Tibial nerve (tissue), 4 donors: ENCODE measurements at places on chromosomes 7 and 10.

- DNase-seq: no peak
These were observed 175.3 kb upstream of the TMEM229A start for GRCh38 chr7:124208173-124208572.

GRCh38 chr10:14240253-14241189 is 90.2 kb downstream of the FRMD4A start:
- no peak for DNase-seq

DNA sequence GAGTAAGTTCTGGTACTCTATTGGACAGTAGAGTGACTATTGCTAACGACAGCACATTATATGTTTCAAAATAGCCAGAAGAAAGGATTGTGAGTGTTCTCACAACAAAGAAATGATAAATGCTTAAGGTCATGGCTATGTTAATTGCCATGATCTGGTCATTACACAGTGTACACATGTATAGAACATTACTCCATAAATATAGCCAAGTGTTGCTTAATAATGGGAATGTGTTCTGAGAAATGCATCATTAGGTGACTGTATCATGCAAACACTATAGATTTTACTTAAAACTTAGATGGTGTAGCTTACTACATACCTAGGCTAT is 19.6 kb downstream of the EPC1 start:
- DNase-seq: no peak

DNA sequence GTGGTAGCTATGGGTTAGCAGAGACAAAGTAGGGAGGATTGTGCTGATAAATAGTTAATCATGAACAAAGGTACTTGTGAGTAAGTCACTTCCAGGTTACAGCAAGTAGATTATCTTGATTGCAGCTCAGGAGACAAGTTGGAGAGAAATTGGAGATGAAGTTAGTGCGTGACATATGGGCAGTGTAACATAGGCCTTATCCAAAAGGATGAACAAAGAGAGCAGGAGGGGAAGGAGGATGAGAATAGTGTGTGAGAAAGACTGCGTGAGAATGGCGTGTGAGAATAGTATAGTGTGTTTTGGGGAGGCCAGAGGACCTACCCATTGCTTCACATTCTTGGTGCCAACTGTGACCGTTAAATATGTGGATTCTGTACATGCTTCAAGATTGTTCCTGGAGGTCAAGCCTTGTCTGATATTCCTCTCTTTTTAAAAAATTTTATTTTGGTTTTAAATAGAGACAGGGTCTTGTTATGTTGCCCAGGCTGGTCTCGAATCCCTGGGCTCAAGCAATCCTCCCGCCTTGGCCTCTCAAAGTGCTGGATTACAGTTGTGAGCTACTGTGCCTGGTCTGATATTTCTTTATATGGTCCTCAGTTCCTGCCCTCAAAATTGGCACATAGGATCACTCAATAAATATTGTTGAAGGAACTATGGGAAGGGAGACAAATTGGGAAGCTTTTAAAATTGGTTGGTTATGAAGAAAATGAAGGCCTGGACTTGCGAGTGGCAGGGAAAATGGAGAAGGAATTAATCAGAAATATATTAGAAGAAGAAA is 3.2 kb downstream of the VCL start:
- DNase-seq: no peak

DNA sequence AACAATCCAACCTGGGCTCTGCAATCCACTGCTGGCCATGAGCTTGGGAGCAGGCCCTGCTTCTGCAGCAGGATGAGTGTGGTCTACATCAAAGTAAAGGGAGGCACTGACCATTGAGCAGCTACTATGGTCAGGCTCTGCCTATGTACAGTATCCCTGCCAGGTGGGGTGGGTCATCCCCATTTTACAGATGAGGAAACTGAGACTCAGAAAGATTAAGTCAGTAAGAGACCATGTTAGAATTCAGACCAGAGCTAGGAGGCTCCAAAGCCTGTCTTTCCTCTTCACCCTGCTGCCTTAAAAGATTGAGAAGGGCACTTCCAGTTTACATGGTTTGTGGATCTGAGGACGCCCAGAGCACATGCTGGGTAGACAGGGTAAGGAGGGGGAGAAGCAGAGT is 27.1 kb upstream of the CDH23 start:
- no peak for DNase-seq

GRCh38 chr7:85748861-85749260 is 562.0 kb upstream of the SEMA3D start:
- no peak for DNase-seq

GRCh38 chr10:13994932-13995331 is 335.8 kb downstream of the FRMD4A start:
- no peak for DNase-seq

- DNase-seq: peak; percentile 30
These were observed 238.0 kb upstream of the INHBA start for GRCh38 chr7:41940760-41941343.

DNA sequence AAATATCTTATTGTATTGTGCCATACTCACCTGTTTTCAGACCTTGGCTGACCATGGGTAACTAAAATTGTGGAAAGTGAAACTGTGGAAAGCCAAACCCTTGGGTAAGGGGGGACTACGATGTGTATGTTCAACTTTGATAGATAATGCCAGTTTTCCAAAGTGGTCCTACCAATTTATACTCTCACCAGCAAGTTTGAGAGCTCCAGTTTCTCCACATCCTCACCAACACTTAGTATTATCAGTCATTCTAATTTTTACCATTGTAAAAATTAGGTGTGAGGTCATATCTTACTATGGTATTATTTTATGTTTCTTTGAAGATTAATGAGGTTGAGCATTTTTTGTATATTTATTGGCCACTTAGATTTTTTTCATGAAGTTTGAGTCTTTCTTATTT is 346.9 kb upstream of the PODXL start:
- no peak for DNase-seq
